NCI-H510A treated with DMSO at 0.1 percent for 48 hours (cell line): ENCODE measurements at places on chromosomes 4 and X.

DNA sequence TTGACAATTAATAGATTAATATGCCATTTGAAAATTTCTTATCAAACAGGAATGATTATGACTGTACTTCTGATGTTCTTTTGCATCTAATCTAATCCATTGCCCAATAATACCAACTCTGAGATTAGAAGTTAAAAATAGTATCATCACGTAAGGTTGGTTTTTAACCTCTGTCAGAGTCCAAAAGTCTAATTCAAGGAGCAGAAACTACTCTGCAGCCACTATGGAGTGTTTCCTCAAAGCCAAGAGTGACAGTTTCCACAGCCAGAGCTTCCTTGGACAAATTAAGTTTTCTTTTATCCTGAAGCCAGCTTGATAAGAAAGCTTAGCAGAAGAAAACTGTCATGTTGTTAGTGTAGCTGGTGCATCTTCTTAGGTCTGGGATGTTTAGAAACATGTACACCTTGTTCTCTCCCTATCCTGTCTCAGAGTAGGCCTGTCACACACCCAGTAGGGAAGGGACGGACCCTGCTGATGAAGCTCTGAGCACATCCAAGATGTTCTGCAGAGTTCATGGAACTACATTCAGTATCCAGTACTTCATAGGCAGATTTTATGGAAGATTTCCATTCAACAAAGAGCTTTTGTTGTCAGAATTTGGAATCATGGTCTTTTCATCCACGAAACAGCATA lies 20.4 kb upstream of the PI4K2B start:
- DNase-seq: no peak

GRCh38 chr4:146095091-146095690 lies 80.3 kb upstream of the LSM6 start:
- DNase-seq: peak; percentile 10

DNA sequence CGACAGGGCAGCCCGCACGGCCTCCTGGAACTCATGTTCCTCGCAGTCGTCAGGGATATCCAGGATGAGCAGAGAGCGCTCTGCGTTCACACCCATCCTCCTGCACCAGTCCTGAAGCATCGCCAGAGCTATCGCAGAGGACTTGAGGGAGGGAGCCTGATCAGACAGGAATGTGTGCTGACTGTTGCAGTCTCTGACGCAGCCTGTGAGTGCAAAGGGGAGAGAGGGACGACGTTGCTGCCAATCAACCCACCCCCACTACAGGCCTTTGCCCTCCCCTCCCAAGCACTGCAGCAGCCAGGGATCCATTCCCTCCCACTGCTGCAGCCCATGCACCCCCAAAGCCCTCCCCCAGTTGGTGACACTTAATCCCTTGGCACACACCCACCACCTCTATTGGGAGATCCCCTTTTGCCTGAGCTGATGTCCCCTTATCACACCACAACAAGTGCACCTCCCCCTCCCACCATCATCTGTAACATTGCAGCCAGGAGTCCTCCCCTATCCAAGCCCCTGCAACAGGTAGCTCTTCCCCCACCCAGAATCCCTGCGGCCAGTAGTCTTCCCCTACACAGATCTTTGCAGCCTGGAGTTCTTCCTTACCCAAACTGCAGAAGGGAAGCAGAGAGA lies 897 bp downstream of the PNMA6F start:
- DNase-seq: no peak

DNA sequence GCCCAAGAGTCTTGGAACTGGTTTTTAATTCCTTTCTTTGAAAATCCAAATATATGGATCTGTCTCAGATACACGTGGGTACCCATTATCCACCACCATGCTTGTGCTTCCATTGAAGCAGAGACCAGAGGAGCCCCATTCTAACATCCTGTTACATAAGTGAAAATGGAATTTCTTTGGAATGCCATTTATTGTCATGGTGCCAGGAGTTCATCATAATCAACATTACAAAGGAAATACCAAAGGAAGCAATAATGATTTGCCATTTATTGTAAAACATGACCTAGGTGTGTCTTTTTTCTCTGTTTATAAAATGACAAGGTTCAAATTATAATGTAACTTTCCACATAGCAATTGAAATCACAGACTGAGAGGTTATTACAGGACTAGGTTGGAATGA lies 61.7 kb downstream of the PALLD start:
- DNase-seq: no peak

- DNase-seq: no peak
Observed at GRCh38 chr4:181682367-181683047, 560.7 kb upstream of the TENM3 start.
